Dermis microvascular lymphatic vessel endothelial cell (primary cell): ENCODE measurements at places on chromosomes 1 and 21. TPM values are rescaled to one million over a fixed set of nuclear protein-coding genes. Genes with fewer than 3 reads are reported as not detected.

GRCh38 chr1:47228644-47229030 is 3.4 kb downstream of the TAL1 start:
- no peak for DNase-seq

DNA sequence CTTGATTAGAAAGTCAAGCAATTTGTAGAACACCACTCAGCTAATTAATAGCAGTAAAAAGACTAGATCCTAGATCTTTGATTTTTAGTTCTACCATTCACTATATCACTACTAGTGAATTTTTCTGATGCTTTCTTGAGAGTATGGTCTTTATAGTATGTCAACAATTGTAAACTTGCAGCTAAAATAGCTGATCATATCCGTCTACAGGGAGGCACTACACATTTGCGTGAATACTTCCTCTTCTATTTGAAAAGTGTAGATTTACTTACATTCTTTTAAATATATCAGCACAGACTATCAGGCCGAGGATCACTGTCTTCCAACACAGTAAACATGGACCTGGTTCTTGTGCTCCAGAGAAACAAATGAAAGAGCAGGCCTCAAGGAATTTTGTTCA is 18.6 kb upstream of the PTPRC start:
- DNase-seq, result no peak

DNA sequence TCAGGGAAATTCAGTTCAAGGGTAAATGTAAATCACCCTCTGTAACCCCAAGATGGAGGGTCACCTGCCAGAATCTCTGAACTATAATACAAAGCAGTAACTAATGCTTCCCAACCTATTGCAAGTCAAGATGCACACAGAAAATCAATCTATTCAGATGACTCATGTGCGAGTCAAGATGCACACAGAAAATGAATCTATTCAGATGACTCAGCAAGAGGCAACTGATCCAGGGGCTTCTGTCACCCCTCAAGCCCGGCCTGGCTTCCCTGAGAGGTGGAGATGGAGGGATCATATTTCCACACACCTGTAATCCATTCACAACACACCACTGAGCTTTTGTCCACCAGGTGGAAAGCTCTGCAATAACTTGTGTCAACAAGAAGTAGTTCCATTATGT is 17.4 kb upstream of the HIVEP3 start:
- no peak for DNase-seq

GRCh38 chr1:111323231-111323630 is 32.6 kb downstream of the CHIA start:
- DNase-seq, result no peak

DNA sequence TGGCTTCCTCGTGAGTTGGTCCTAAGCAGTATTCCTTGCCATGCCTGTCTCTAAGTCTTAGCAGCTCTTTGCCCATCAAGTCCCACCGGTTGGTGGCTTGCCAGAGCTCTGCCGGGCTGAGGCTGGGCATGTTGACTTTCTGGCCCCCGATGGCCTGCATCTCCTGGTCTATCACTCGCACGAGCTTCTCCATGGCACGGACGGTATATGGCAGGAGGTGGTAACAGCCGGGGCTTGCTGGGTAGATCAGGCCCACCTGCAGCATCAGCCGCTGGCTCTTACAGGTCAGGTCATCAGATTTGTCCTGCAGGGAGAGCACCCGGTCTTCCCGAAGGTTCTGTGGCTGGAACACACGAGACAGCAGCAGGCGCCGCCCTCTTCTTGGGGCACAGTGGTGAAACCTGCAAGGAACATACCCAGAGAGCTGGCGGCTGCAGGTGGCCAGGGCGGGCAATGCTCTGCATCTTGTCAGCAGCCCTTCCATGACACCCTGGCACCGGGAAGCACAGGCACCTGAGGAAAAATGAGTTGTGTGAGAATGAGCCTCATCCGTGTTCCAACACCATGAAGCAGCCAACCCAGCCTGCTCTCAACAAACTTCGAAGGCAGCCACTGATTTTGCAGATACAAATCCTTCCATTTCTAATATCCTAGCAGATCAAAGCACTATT is 5.5 kb downstream of the PARS2 start:
- no peak for DNase-seq

Gene TARBP1
- 14.2 and 14.4 TPM in 2 replicates for total RNA-seq

Gene PSEN2
- total RNA-seq, result 42.7 and 74.5 TPM in 2 replicates
